ENCODE measurements at places on chromosomes 2 and 18.

DNA sequence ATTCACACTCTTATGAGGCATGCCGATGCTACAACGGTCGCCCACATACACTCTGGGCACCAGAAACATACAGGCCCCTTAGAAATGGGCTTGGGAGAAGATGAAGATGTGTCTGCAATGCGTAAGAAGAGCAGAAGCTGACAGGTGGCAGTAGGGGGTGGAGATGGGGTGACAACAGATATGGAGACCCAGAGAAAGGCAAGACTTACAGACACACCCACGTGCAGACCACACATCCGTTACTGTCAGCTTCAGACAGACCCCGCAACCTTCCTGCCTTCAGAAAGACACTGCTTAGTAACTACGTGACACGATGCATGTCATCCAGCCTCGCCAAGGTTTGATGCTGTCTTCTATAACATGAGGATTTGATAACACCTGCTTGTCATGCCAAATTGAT is 89.5 kb downstream of the ZFP36L2 start:
- DNase-seq, result no peak

DNA sequence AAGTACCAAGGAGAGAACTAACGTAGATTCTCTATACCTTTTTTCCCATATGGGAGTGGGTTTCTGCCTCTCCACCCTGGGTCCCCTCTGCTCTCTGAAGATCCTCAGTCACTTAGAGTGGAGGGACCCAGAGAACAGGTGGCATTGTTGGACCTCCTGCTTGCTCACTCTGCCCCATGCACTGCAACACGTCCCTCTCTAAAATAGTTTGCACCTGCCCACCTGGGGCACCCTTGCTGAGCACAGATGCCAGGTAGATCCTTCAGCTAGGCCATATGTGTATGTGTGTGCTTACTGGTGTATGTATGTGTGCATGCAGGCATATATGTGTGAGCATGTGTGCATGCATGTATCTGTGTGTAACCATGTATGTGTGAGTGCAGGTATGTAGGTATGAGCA is 2.2 kb downstream of the IL36RN start:
- DNase-seq, result no peak

DNA sequence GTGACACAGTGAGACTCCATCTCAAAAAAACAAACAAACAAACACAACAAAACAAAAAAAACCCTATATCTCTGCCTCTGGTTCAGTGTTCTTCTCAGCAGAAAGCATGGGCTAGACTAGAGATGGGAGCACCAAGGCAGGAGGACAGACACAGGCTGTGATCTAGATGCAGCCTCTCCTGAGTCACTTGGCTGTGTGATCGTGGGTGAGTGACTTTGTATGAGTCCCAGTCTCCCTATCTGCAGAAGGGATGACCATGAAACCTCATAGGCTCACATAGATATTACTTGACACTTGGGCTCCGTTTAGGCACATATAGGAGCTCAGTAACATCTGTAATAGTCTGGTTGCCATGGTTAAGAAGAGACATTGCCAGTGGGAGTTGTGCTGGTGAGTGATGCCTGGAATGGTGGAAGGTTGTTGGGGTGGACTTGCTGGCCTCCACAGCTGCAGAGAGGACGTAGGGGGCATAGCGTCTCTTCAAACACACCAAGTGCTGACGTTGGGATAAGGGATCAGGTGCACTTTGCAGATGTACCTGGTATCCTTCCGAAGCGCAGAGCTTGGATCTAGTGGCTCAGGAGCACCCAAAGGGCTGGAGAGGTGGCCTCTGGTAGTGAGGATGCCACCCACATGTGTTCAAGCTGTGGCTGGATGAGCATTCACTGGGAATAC is 318.9 kb upstream of the HS6ST1 start:
- no peak for DNase-seq

GRCh38 chr2:72678024-72678423 is 147.8 kb downstream of the EXOC6B start:
- peak; percentile 34 for DNase-seq

- DNase-seq, result no peak
These were observed 101.1 kb downstream of the SLC4A10 start for GRCh38 chr2:161725297-161725696.

- peak; percentile 22 for DNase-seq
These were observed 80.2 kb upstream of the NFU1 start for GRCh38 chr2:69517410-69517809.

DNA sequence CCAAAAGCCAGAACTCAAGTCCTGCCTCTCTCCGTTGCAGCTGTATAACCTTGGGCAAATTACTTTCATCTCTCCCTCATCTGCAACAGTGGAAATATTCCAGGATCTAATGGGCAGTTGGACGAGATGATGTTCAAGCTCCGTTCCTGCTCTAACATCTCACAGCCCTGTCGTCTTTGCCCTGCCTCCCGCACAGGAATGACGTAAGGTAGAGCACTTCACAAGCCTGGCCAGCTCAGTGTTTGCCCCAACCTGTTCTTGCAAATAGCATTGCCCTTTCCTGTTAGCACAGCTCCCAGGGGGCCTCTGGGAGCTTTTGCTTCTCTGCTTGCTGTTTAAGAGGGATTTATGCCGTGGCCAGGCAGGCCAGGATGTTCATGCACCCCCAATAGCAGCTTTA is 107.9 kb downstream of the KLHL29 start:
- DNase-seq, result no peak

GRCh38 chr2:225597911-225598310 is 198.4 kb downstream of the NYAP2 start:
- no peak for DNase-seq

- DNase-seq, result no peak
These were observed 250.9 kb downstream of the ICOS start for GRCh38 chr2:204187229-204188083.

DNA sequence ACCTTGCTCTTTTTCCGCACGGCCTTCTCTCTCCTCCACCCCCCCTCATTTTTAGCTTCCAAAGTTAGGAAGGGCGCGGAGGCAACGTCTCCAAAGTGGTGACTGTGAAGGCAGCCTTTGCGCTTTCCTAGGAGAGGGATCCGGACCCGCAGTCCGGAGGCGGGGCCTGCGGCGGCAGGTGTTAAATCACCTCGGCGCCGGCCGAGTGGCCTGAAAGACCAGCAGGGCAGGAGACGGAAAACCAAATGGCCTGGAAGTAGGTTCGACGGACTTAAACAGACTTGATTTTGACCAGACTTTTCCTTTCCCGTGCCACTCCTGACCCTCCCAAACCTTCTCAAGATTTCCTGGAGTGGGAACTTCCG is 615 bp downstream of the GORASP2 start:
- peak; percentile 24 for DNase-seq

GRCh38 chr2:240077442-240077841 is 24.1 kb upstream of the OR6B3 start:
- DNase-seq, result no peak

- no peak for DNase-seq
These were observed 15.0 kb downstream of the CRACDL start for GRCh38 chr2:98921062-98921461.

GRCh38 chr2:30272761-30273573 is 41.6 kb downstream of the LBH start:
- DNase-seq, result peak; percentile 84

- DNase-seq, result peak; percentile 60
These were observed 53.8 kb downstream of the TEX44 start for GRCh38 chr2:231646476-231646875.

DNA sequence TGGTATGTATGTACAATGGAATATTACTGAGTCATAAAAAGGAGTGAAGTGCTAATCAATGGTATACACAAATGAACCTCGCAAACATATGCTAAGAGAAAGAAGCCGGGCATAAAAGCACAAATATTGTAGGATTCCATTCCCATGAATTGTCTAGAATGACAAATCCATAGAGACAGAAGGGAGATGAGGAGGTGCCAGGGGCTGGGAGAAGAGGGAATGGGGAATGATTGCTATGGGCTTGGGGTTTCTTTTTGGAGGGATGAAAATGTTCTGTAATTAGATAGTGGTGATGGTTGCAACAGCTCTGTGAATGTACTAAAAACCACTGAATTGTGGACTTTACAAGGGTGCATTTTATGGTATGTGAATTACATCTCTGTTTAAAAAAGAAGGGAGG is 73.5 kb downstream of the GLI2 start:
- peak; percentile 67 for DNase-seq

DNA sequence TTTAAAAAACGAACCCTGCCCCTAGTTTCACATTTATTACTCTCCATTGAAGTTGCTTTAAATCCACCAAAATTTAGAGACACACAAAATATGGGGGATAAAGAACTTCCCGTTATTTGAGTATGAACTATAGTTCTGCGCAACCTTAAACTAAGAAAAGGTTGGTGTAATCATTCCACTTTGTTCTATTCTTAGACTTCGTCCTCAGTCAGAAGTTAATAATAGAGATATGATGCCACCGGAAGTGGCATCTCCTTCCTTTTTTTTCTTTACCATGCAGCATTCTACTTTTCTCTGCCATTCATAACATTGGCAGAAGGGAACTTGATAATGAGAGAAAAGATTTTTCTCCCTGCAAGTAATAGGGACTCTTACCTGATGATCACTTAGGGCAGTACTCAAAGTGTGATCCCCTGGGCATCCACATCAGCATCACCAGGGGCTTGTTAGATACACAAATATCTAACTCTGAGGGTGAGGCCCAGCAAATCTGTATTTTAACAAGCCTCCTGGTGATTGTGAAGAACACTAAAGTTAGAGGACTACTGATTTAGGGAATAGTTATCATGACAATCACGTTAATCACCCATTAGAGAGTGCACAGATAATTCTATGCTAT is 147.7 kb upstream of the DTNA start:
- no peak for DNase-seq

- DNase-seq, result no peak
These were observed 484.7 kb downstream of the BCL11A start for GRCh38 chr2:60068755-60069154.

DNA sequence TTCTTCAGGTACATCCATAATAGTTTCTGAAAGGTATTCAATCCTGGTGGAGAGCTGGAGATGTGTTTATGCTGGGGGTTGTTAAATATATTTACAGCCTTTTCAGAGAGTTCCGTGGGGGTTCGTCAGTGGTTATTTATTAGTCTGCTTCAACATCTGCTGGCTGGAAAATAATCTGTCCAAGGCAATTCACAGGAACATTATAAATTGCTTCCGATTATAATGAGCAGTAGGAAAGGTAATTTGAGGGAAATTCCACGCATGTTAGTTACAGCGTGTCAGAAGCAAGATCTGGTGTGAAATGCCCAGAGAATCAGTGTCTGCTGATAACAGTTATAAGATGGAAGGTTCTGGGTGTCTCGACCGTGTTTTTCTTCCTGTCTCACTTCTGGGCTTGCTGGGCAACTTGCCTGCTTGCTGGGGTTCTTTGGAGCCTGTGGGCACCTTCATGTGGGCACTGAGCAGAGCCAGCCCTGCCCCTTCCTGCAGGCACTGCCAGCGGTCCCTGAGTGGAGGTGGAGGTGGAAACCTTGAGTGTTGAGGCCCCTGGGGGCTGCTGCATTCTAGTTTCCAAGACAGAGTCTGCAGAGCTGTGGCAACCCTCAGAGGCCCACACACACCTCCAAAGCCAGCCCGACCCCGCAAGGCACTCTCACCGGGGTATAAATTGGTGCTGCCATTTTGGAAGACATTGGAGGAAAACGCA is 185.7 kb downstream of the FAM210A start:
- DNase-seq, result no peak

- DNase-seq, result peak; percentile 63
These were observed 9.9 kb downstream of the TOGARAM2 start for GRCh38 chr2:28991021-28991420.

DNA sequence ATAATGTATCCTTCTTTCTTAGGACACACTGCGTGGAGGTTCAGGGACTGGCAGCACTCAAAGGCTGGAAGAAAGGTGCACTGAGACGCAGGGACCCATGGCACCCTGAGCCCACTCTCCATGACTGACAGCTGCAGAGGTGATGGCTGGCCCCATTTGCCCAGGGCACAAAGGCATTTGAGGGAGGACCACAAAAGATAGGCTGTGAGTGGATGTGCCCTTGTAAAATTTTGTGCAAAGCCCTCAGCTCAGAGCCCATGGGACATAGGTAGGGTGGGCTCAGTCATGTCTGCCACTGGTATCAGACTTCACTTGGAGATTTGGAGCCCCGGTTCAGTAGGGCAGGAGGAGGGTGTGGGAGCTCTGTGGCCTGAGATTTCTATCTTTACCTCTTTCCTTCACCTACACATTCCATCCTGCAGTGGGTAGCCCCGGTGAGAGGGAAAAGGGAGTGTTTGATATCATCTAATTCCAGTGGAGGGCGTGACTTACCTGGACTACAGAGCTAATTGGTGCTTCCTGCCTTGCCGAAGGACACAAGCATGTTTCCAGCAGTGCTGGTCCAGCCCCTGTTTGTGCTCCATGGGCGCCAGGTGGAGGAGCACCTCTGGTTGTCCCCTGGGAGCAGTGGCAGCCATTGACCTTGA is 312.2 kb downstream of the EN1 start:
- no peak for DNase-seq

- DNase-seq, result no peak
These were observed 6.0 kb upstream of the GPR55 start for GRCh38 chr2:230930928-230931555.

GRCh38 chr2:37671816-37672103 is 318 bp upstream of the CDC42EP3 start:
- no peak for DNase-seq

DNA sequence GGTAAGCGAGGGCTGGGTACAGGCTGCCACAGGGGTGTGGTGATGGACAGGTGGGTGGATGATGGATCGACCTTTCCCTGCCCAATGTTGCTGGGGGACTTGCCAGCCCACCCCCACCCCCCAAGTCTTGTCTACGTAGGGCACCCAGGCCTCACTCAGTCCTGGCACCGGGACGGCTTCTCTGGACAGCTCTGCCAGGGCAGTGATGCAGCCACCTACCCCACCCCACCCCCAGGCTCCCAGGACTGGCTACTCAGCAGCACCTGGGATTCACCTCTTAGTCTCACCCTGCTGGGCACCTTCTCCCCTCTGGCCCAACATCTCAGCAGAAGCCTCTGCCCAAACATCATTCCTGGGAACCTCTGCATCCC is 55.7 kb downstream of the ANKMY1 start:
- no peak for DNase-seq

DNA sequence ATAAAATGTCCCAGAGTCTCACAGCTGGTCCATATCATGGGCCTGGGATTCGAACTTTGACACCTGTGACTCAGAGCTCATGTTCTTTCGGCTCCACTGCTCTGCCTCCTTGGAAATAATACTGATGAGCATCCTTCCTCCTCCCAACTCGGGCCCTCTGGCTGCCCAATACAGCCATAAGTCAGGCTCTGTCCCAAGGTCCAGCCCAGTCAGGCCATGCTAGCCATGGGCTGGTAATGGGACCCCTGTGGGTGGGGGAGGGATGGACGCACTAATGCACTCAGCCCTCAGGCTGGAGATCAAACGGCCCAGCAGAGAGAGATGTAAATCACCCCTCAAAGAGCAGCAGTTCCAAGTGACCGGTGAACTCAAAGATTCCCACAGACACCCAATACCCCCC is 61.1 kb downstream of the DDX1 start:
- no peak for DNase-seq

GRCh38 chr18:27540111-27540510 is 355.0 kb upstream of the CHST9 start:
- no peak for DNase-seq

All from AG10803 (cell line).